ENCODE measurements at places on chromosomes 6 and 20.

GRCh38 chr6:109865968-109866367 lies 112.1 kb upstream of the GPR6 start:
- DNase-seq, result no peak

DNA sequence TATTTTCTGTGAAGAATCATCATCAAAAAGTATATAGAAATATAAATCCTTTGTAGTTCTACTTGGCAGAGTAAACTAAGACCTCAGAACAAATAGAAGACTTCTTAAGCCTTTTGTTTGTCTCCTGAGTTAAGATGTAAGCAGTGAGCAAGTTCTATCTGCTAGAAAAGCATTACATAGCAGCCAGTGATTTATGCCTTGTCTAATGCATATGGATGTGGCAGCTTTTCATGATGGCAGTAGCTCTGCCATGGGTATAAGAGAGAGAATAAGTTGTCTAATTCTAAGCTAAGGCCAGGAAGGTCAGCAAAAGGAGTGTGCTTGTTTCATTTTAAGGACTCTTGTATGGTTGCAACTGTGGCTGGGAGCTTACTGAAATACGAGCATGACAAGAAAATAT lies 920.2 kb downstream of the GRIK2 start:
- DNase-seq, result no peak

DNA sequence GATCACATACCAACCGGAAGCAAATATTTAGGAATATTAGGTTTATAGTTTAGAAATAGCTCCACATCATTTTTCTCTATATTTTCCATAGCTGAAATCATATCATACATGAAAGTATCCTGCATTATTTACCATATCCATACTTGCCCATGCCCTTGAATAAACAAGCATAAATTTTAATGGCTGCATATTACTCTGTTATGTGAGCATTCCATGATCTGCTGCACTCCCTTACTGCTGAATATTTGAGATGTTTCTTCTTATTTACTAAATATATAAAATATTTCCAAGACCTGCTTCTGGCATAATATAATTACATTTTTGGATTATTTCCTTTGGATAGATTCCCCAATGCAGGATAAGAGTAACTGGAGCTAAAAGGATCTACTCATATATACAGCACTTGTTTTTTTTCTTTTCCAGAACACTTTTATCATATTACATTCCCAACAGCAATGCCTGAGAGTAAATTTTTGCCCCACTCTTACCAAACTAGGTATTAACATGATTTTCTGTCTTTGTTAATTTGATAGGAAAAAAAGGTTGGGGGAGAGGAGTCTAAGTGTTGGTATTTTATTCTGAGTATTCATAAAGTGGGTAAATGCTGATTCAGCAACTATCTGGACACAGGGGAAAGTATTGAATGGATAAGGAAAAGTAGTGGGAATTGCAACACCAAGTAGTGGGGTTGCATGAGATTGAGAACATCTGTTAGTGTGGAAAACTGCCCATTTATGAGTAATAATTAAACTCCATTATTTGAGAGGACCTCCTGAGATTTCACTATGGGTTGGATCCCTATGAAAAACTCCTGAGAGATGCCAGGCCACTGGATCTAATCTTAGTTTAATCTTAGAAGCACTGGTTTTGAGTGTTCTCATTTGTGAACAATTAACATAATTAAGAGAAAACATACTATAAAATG lies 76.0 kb downstream of the MAN1A1 start:
- DNase-seq, result no peak

DNA sequence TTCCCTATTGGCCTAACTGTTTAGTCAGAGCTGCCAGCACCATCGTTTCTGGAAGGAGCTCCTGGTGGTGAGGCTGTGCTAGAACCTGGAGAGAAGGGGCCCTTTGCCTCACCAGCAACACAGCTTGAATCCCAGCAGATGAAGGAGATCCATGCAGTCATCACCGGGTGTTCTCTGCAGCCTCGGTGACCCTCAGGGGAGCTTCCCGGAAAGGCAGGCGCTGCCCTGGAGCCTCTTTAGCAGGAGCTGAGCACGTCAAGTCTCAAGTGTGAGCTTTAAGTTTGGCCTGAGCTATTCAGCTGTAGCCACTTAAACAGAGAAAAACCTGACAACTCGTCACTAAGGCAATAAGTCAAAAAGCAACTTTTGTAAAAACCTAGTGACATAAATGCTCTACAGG lies 181.2 kb upstream of the FOXQ1 start:
- no peak for DNase-seq

DNA sequence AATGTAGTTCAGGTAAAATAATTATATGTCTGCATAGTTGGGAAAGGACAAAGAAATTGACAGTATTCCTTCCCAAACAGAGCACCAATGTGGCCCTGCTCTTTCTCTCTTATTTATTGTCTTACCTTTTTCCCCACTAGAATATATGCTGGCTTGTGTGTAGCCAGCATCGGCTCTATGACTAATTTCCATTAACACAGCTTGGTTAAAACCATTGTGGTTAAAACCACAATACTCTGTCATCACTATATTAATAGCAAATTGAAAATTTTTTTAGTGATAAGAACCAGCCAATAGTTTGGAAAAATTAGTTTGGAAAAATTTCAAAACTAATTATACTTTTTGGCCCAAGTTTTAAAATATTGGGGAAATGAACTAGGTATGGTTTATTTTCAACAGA lies 535.1 kb downstream of the UTRN start:
- no peak for DNase-seq

DNA sequence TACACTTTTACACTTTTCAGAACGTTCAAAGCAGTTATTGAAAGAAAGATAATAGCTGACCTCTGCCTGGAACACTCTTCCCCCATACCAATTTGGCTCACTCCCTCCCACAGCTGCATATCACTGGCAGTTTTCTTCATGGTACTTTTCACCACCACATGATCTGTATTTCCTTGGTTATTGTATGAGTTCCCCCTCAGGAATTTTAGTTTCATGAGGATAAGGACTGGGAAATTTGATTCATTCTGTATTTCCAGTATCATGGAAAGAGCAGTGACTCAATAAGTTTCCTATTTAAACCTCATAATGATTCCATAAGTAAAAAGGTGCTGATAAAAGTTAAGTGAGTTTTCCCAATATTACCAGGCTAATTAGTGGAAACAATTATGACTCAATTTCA lies 16.0 kb downstream of the HTR1B start:
- DNase-seq, result no peak

- no peak for DNase-seq
These were observed 367.7 kb downstream of the ARHGAP18 start for GRCh38 chr6:129342243-129342642.

- no peak for DNase-seq
These were observed 17.3 kb upstream of the MICA start for GRCh38 chr6:31386099-31386498.

GRCh38 chr20:23368316-23369071 lies 6.5 kb downstream of the GZF1 start:
- DNase-seq, result no peak

Measured in CD4-positive, alpha-beta T cell treated with Interleukin-12 subunit alpha and Interleukin-12 subunit beta, for 1 hour (primary cell).